ENCODE measurements at places on chromosomes 5 and 9.

DNA sequence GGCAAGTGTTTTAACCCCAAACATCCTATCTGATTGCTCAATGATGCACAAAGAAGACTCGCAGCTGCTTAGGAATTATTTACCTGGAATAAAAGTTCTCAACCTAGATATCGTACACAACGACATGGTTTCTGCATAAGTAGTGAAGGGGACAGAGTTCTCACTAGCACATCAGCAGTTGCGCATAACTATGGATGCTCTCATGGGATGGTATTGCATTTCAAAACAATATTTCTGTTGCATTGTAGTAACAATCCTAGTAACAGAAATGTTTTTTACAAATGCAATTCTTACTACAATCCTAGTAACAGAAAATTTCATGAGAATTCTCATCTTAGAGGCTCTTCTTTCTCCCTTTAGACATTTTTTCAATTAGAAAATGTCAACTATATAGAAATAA, 94.5 kb upstream of the MINAR2 start:
- DNase-seq = no peak

DNA sequence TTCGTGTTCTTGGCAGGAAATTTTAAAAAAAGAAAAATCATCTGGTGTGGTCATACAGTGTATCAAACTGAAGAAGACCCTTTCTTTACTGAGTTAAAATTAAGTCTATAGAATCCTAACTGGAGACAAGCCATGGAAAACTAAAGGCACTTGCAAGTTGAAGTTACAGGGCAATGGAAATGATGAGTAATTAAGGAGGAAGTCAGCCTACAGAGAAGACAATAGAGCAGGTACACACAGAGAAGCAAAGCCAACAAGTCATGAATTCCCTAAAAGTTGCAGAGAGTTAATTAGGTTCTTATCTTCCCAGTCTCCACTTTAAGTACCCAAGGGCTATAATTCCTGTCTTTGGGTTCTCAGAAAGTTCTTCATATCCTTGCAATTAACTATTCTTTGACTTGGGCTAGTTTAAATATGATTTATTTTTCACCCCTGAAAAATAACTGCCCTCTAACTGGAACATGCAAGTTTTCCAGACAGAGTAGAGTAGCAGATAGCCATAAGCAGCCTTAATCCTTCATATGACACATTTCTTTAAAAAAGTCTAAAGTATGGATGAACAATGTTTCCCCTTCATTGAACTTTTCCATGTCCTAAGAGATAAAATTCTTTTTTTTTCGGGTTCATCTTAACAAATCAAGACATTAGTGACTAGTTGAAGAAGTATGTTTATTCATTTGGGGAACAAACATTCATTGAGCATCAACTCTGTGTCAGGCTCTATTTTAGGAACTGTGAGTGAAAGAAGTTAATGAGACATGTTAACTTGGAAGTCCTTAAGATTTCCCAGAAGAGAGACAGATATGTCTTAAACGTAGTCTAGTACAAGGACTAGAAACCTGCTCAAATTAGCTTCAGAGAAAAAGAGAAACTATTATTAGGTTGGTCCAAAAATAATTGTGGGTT, 5.2 kb upstream of the ITGA2 start:
- DNase-seq = no peak

DNA sequence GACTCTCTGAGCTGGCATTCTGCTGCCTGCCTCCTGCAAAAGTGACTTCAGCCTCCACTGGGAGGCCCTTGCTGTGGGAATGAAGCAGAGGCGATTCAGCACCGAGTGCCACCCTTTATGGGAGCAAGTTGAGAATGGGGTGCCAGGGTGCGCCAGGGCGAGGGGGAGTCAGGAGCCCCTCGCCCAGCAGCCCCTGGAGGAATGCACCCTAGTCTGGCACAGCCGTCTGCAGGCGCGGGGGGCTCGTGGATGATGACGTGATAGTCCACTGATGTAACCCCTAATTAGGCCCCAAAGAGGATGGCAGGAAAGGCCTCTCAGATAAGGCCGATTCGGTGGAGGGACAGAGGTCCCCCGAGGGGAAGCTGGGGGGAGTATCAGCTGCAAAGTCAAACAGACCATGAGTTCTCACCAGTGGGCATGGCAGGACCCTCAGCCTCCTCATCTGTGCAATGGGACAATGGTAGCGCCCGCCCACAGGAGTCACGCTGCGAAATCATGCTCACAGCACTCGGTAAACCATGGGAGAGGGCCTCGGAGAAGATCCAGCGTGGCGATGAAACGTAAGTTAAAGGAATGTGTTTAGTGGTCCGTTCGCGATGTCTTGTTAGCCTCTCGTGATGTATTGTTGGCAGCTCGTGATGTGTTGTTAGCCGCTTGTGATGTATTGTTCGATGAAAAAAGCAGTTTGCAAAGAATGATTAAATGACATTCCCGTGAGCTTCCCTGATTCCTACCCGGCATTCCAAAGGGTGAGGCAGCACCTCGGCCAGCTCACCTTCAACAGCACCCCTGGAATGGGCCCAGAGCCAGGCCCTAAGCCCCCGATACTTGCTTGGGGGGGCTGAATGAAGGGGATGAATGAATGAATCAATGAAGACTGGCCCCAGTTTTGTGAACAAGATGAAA, 49.7 kb upstream of the NOTCH1 start:
- no peak for DNase-seq

- DNase-seq = no peak
Measured at GRCh38 chr9:123861086-123861755, 68.7 kb downstream of the DENND1A start.

DNA sequence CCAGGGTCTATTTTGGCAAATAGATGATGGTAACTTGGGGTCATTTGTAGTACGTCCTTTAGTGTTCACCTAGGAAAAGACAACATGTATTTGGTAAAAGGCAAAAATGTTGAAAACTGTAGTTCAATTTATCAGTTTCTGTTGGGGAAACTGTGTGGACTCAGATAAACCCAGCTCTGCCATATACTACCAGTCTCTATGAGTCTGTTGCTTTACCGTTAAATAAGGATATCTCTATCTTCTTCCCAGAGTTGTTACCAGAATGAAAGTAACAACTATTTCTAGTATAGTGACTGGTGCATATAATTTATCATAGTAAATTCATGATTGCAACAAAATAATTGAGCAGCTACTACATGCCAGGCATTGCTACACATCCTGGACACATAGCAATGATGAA, 3.8 kb upstream of the IQGAP2 start:
- peak; percentile 57 for DNase-seq

DNA sequence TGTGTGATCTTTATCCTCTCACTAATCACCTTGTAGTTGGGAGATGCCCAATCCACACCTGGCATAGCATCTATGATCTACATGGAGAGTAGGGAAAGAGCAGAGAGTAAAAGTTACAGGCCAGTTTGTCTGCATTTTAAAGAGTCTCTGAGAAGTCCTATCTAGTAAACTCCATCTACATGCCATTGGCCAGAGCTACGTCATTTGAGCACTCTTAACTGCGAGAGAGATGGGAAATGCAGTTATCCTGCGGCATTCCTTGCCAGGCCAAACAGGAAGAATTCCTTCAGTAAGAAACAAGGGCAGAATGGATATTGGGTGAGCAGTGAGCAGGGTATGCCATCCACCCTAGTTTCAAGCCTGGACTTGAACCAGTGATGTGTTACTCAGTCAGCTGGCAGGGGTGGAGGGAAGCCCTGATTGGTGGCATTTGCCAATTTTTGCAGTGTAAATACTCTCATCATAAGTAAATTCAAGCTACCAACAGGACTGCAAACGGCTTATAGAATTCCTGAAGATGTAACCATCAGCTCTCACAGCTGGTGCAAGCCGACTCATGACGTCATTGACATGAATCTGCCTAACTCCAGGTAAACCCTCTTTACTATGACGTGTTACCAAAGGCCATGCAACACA, 156.8 kb upstream of the MSX2 start:
- no peak for DNase-seq

GRCh38 chr9:84386753-84387152, 46.2 kb upstream of the SLC28A3 start:
- no peak for DNase-seq

GRCh38 chr9:71911061-71911907, at the start of the genes ABHD17B and C9orf85:
Gene ABHD17B (minus strand): TSS chr9:71911193. CDS start chr9:71875080, 36,113 bp downstream.
Gene C9orf85 (plus strand): TSS chr9:71911639. CDS start chr9:71911735, 96 bp downstream.
- DNase-seq = peak; percentile 100

- peak; percentile 78 for DNase-seq
Measured at GRCh38 chr9:95018099-95018936, 291.8 kb downstream of the AOPEP start.

GRCh38 chr9:137524161-137524980, 25.8 kb downstream of the PNPLA7 start:
- DNase-seq = no peak

GRCh38 chr9:13975611-13976290, 338.2 kb downstream of the NFIB start:
- no peak for DNase-seq

GRCh38 chr5:99646011-99646647, 717.3 kb upstream of the CHD1 start:
- DNase-seq = no peak

- no peak for DNase-seq
Measured at GRCh38 chr9:134432471-134432870, 106.2 kb downstream of the RXRA start.

- DNase-seq = no peak
Measured at GRCh38 chr5:88663793-88664216, 219.2 kb downstream of the MEF2C start.

- no peak for DNase-seq
Measured at GRCh38 chr5:117803533-117803932, 1184.8 kb downstream of the DTWD2 start.

DNA sequence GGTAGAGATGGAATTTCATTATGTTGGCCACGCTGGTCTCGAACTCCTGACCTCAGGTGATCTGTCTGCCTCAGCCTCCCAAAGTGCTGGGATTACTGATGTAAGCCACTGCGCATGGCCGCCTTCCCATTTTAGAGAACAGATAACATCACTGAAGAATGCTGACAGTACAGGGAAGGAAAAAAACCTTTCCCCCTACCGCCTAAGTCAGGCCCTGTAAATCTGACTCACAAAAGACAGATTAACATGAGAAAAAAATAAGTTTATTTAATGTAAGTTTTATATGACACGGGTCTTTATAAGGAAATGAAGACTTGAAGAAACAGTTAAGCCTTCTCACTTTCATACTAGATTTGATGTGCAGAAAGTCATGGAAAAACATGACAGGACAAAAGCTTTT, 227.2 kb upstream of the ZNF608 start:
- DNase-seq = no peak

GRCh38 chr9:124272979-124273378, 15.2 kb downstream of the NEK6 start:
- no peak for DNase-seq

DNA sequence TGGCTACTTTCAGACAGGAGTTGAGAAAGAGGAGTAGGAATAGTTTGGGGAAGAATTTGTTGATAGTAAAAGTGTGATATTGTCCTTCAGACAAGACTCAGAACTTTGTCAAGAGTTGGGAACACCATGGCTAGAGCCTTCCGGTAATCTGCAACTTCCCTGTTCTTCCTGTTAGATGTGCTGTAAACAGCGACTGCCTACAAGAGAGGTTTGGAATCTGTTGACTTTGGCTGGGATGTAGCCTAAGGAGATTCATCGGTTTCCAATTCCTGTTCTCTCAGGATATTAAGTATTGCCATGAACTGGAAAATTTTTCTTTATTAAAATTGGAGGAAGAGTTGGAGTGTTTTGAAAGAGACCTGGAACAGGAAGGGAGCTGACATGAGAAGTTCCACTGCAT, 43.9 kb downstream of the ARHGAP26 start:
- no peak for DNase-seq

- DNase-seq = no peak
Measured at GRCh38 chr5:62616615-62617277, 38.1 kb downstream of the LRRC70 start.

- no peak for DNase-seq
Measured at GRCh38 chr5:68659881-68660280, 433.9 kb upstream of the SLC30A5 start.

GRCh38 chr5:24621792-24622191, 23.0 kb downstream of the CDH10 start:
- DNase-seq = peak; percentile 16

DNA sequence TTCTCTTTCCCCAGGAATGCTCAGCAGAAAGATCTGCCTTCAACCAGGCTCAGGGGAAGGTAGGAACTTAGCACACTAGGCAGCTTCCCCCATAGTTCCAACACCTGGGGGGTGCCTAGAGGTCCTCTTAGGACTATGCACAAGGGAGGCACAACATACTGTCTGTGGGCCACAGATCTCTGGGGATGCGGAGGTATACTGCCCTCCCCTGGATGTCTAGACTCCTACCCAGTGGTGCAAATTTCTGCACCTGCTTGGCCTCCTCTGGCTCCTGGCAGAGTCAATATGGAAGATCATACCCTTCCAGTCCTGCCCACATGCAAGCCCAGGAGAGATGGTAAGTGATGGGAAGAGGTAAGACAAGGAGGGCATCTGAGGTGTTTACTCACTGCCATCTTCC, 247.5 kb upstream of the DAPK1 start:
- DNase-seq = no peak

- peak; percentile 31 for DNase-seq
Measured at GRCh38 chr5:173984218-173984617, 4.8 kb upstream of the C5orf47 start.

DNA sequence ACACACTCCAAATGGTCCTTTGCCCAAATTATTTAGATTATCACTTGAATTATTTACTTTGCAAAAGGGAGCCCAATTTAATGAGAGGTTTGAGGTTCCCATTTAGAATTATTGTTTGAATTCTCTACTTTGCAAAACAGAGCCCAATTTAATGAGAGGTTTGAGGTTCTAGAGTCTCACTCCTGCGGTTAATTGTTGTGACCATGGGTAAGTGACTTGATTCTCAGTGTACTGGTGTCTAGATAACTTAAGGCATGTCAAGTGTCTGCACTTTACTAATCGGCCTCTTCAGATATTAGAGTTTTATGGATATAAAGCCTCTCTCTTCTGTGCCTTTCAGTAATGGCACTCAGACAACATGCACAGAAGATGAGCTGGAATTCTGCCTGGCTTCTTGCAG, 67.5 kb downstream of the YIPF5 start:
- no peak for DNase-seq

GRCh38 chr9:7509576-7510145, 289.9 kb downstream of the DMAC1 start:
- no peak for DNase-seq

- no peak for DNase-seq
Measured at GRCh38 chr9:79980432-79980831, 408.7 kb downstream of the TLE4 start.

DNA sequence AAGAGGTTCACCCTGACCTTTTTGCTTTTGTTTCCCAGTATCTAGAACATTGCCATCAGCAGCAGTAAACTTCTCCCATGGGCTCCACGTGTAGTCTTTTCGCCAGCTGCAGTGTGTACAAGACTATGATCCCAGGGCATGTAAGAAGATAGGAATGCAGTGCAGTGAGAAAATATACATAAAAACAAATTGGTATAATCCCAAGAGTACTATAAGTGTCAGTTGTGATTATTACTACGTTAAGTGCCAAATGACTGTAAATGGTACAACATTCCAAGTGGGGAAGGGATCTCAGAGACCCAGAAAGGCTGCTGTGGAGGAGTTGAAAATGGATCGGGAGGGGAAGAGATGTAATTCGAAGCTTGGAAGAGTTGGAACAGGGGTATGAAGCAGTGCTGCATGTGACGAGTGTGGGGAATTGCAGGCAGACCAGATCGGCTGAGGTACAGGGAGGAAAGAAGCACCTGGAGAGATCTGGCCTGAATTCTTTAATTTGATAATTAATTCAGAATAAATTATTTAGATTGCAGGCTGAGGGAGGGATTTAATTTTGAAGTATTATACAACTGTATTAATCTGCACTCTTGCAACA, 95.1 kb downstream of the FBXL7 start:
- no peak for DNase-seq
